Activated T-cell treated with anti-CD3 and anti-CD28 coated beads for 24 hours (primary cell): ENCODE measurements at places on chromosomes 7 and 10.

GRCh38 chr10:6657196-6657595 is 77.1 kb upstream of the PRKCQ start:
- DNase-seq = no peak

DNA sequence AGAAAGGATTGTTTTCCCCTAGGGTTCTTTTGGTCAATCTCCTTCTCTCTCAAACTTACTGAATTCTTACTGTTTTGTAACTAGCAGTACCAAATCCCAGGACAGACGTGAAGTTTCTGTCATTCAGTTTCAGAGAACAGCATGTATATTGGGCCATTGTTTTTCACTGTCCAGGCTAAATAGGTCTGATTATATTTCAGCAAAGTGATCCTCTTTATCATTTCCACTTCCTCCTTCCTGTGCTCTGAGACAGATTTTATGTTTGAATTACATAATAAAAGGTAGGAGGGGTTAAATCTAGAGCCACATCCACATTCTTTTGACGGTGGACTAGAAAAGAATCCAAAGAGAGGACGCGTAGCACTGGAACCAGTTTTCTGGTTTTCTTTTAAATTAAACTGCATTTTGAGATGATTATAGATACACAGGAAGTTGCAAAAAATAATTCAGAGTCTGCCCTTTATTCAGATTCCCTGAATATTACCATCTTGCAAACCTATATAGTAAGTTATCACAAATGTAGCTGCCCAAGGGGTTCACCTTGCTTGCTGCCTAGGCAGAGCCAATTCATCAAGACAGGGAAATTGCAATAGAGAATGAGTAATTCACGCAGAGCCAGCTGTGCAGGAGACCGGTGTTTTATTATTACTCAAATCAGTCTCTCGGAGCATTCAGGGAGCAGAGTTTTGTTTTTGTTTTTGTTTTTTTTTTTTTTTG is 40.1 kb downstream of the AKR1E2 start:
- DNase-seq = no peak

DNA sequence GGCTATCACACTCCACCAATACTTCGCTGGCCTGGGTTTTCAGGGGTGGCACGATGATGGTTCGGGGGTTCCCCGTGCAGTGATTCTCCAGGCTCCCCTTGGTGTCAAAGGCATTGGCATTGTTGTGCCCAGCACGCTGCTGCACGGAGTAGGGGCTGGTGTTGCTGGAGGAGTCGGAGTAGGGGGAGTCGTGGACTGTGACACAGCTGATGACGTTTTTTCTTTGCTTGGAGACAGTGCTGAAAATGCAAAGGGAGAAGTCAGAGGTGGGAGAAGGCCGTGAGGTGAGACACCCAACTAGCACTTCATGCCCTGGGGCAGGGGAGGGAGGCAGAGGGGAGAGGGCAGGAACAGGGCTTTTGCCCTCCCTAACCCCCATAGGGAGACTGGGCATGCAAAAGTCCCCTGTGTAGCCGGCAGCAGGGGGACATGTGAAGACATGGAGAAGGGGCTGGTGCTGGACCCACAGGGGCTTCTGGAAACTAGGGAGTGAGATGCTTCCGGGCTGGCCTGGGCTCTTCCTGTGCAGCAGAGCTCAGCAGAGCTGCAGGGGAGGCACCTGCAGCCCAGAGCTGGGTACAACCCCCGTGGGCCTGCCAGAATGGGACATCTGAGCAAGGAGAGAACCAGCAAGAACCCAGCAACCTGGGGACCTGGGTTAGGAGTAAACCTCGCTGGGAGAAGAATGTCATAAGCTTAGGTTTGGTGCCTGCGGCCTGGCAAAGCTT is 60.5 kb downstream of the CLEC2L start:
- DNase-seq = no peak

DNA sequence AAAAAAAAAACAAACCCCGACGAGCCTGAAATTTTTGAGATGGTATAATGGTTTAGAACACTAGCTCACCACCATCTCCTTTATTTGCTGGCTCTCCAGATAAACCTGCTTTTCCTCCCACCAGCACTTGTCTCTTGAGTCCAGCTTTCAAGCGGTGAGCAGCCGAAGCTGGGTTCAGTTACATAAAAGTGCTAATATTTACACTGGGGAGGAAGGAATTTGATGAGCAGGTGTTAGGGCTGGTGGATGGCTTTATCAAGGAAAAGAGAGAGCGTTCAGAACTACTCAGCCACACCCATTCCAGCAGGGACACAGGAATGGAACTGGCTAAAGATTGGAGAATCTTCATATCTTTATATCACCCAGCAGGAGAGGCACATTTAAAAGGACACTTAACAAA is 6.6 kb upstream of the CALML3 start:
- DNase-seq = no peak

DNA sequence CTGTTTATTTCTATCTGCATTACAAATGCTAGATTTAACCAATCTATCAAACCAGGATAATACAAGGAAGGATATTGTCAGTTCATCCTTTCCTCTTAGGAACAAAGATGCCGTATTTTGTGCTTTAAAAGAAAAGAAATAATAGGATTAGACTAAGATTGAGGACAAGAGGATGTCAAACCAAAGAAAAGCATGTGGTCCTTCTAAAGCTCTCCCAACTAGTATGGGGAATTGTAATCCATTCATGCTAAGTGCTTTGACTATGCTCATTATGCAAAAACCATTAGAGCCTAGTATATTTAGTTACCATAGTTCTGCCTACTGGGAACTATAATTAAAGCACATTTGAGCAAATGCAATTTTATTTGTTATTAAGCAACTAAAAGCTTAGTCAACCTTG is 280.2 kb downstream of the GRM8 start:
- DNase-seq = no peak

DNA sequence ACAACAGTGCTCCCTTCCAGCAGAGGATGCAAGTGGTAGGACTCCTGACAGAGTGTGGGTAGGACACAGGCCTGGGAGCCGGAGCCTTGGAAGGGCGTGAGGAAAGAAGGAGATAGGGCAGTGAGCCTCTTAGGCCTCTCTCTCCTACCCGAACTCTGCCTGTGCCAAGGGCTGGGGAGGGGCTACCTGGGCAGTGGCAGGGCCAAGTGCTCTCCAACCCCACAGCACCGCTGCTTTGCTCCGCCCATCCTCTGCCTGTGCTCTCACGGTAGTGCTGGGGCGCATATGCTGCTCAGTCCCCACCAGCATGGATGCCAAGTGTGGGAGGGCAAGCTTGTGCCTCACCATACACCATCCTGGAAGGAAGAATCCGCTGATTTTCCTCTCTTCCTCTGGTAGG is 7.5 kb downstream of the FAM131B start:
- DNase-seq = no peak

- DNase-seq = no peak
Measured at GRCh38 chr7:119664601-119665000, 608.4 kb upstream of the KCND2 start.

DNA sequence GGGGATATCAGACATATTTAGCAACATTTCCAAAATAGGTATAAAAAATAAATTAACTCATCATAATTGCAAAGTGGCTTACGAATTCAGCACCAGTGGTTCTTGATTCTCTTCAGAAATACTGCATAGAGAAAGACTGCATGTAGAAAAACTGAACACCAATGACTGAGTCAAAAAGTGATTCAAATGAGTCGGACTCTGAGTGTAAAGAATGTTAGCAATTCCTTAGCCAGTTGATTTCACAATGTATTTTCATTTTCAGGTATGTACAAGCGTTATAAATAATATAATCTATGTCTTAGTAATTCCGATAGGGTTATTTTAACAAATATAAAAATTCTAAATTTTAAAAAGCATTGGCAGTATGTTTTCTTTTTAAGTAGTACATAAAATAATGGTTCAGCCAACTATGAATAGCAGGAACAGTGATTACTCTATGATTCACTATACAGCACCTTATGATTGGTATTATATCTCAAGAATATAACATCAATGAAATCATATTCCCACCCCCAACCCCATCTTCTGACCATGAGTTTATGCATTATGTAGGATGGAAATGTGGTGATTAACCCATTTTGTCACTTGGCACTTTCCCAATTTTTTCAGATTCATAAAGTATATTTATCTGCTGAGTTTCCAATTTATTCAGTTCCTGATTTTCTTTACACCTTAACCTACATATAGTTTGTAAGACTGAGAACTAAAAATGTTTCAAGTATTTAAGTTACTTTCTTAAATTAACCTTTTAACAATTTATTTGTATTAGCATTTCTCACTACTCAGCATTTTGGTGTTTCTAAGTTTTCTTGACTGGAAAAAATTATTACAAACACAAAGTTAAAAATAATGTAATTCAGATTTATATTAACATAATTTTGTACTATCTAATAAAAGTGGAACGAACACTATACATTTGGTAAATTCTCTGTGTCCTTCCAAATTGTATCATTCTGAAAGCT is 33.9 kb downstream of the DNAJC1 start:
- no peak for DNase-seq

DNA sequence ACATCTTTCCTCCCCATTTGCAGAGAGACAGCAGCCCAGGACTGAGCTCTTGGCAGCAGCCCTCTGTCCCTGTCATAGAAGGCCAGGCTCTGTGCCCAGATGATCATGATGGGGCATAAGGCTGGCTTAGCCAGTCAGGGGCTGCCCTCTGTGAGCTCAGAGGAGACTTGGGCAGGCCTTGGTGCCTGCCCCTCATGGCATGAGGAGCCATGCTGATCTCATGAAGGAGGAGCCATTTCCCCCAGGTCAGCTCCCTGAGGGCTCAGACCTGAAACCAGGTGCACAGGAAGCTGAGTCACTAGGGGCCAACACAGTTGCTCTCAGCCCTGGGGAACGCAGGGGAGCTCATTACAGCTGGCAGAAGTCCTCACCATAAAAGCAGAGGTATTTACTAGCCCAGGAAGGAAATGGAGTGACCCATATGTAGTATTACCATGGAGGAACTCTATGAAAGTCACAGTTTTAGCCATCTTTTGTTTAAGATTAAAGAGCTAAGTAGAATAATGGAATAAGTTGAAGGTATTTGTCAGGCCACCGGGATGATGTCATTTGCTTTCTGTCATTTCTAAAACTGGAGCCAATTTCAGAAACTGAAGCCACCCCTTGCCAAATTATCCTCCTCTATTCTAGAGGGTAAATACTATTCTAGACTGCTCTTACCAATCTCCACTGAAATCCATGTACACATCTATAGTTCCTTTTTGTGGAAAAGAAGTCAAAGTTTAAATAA is 362.4 kb upstream of the ZNF32 start:
- DNase-seq = no peak

DNA sequence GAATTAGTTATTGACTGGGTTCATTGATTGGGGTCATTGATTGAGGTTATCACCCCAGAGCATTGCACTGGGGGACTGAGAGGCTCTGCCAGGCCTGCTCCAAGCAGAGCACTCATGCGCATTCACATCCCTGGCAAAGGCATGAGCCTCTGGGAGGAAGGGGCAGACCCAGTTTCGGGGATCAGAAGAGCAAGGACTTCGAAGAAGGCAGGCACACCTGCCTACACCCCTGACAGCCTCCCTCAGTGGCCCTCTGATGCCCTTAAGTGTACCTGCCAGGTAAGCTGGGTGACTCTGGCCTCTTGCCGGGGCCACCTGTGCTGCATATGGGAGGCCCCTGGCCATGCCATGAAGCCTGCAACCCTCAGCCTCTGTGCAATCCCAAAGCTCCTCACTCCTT is 181.1 kb downstream of the PTPN20 start:
- no peak for DNase-seq

GRCh38 chr10:97334370-97335175 is at the start of gene FRAT2:
TSS of gene FRAT2 (minus strand) at chr10:97334729. CDS start at chr10:97334572, 157 bp downstream.
- DNase-seq = peak; percentile 81

DNA sequence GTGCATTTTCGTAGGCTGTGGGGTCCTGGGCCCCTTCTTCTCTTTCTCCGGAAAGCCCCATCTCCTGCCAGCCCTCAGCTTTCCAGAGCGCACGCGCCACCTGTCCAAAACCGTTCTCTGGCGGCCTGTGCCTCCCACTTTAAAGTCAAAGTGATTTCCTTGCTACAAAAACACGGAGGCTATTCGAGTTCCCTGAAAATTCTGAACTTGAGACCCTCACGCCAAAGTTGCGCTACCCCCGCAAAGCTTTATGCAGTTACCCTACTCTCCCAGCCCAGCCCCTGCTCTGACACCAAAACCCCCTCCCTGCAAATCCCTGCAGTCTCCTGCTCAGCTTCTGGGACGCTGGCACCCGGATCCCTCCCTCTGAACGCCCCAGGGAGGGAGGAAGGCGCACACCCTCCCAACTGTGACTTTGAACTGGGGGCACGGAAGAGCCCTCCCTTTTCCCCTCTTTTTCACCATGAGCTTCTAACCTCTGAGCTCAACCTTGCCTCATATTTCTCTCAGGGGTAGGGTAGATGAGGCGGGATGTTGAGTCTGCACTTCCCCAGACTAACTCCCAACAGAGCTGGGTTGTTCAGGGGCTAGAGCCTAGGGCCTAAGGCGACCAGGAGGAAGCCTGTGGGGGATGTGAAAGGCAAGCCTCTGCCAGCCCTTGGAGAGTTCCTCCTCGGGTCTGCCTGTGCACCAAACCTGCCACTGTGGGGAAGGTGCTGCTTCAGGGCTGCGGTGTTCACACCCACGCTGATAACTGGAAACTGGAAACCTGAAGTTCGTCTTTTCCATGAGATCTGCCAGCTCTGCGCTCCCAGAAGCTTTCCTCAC is 2.7 kb upstream of the PAX4 start:
- no peak for DNase-seq

DNA sequence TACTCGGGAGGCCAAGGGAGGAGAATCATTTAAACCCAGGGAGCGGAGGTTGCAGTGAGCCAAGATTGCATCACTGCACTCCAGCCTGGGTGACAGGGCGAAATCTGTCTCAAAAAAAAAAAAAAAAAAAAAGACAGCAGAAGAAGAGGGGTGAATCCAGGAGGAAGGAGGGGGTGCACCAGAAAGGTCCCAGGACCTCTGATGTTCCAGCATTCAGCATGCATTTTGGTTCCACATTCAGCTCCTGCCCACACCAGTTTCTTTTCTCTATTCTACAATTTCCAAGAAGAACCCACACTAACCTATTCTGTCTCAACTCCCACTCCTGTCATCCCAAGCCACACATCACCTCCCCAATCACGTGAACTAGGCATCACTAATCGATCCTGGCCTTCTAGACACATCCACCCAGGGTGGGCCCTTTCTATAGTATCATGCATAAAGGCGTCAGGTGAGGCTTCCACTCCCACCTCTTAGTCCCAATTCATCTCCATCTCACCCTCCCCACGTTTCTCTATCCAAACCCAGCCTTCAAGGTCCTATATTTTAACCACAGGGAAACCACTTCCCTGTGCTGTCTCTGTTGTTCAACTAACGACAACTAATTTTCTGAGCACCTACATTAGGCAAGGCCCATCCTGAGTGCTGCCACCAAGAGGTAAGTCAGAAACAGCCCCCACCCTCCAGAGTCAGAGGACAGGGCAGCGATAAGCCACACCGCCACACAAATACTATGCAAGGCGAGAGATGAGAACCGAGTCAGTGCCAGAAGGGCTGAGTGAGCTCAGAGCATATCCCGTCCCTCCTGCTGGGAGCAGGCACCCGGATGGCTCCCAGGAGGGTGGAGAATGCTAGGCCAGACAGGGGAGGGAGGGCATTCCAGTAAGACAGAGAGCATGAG is 2.2 kb downstream of the ANXA11 start:
- DNase-seq = peak; percentile 58

GRCh38 chr7:145909991-145910513 is 206.5 kb upstream of the CNTNAP2 start:
- DNase-seq = no peak

- DNase-seq = no peak
Measured at GRCh38 chr7:24169077-24169624, 114.8 kb upstream of the NPY start.

- no peak for DNase-seq
Measured at GRCh38 chr10:34156781-34157425, 658.2 kb downstream of the PARD3 start.
